ENCODE measurements at places on chromosomes 5 and 9.

DNA sequence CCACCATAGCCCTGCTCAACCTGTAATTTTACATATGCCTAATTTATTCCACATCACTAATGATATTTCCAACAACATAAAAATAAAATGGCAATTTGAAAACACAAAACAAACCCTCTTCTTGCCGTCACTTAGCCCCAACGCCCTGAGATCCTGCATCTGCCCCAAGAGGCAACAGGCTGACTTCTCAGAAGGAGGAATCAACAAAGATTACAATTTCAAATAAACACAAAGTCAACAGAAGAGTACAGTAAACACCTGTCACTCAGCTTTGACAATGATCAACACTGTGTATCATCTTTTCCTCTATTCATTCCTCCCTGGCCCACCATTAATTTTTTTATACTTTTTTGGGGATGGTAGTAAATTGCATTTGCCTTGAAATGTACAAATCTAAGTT is 19.8 kb downstream of the EPB41L4B start:
- no peak for DNase-seq

DNA sequence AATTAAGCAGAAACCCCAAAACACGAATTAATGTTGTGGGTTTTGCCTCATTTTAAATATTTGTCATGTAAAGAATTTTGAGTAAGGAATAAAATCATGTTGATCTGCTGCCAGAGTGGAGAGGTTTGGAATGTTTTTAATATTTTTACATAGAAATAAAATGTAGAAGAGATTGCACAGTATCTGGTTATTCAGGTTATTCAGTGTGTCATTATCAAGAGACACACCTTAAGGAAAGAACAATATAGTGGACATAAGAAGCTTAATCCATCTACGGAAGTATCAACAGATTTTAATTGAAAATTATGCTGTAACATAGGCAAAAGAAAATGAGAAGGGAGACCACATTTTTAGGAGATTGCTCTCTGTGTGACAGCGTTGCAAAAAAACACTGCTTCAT is 410.4 kb downstream of the MED10 start:
- no peak for DNase-seq

DNA sequence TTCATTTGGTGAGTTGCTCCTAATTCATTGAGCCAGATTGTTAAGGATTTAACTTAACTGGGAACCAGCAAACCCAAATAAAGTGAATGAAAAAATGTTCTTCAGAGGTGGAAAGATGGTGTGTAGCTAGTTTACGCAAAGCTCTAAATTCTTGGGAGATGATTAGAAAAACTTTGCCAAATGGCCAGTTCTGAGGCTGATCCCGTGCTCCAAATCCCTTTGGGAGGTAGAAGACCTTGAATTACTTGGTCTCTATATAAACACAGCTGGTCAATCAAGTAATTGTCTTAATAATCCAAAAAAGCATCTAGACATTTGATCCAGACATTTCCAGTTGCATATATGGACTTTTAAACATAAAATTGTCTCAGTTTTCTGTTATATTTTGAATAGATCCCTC is 11.4 kb downstream of the ACTL7B start:
- DNase-seq = no peak

DNA sequence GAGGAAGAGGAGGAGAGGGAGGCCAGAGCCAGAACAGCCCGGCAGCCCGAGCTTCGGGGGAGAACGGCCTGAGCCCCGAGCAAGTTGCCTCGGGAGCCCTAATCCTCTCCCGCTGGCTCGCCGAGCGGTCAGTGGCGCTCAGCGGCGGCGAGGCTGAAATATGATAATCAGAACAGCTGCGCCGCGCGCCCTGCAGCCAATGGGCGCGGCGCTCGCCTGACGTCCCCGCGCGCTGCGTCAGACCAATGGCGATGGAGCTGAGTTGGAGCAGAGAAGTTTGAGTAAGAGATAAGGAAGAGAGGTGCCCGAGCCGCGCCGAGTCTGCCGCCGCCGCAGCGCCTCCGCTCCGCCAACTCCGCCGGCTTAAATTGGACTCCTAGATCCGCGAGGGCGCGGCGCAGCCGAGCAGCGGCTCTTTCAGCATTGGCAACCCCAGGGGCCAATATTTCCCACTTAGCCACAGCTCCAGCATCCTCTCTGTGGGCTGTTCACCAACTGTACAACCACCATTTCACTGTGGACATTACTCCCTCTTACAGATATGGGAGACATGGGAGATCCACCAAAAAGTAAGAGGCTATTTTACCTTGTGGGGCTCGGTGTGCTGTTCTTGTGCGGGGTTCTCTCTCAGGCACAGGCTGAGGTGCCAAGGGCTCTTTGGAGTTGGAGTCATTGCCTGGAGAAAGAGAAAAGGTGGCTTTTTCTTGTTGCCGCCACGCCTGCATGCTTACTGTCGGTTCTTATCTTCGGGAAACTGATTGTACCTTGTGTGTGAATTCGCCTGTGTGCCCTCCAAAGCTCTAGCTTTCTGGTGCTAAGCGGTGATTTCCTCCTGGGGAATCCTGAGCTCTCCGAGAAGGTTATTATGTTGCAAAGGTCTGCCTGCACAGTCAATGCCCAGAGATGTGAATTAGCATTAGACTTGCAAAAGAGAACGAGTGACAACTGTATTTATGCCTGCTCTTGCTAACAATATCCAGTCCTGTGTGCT is at the start of gene ISL1:
TSS of gene ISL1 (plus strand) at position 318 of the 991 bp plus-strand sequence. CDS start at position 542, 224 bp downstream.
- DNase-seq = no peak

GRCh38 chr5:144017119-144017518 is 153.3 kb downstream of the YIPF5 start:
- no peak for DNase-seq

DNA sequence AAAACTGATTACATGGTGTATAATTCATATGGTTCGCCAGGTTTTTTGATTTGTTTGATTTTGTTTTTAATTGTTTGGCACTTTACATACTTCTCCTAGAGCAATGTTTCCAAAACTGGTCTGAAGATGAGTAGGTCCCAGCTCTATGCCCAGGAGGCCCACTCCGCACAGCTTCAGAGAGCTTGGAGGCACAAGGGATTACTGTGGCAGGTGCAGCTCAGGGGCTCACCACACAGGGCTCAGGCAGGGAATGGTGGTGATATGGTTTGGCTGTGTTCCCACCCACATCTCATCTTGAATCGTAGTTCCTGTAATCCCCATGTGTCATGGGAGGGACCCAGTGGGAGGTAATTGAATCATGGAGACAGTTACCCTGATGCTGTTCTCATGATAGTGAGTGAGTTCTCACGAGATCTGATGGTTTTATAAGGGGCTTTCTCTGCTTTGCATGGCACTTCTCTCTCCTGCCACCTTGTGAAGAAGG is 296.6 kb downstream of the MED10 start:
- no peak for DNase-seq

DNA sequence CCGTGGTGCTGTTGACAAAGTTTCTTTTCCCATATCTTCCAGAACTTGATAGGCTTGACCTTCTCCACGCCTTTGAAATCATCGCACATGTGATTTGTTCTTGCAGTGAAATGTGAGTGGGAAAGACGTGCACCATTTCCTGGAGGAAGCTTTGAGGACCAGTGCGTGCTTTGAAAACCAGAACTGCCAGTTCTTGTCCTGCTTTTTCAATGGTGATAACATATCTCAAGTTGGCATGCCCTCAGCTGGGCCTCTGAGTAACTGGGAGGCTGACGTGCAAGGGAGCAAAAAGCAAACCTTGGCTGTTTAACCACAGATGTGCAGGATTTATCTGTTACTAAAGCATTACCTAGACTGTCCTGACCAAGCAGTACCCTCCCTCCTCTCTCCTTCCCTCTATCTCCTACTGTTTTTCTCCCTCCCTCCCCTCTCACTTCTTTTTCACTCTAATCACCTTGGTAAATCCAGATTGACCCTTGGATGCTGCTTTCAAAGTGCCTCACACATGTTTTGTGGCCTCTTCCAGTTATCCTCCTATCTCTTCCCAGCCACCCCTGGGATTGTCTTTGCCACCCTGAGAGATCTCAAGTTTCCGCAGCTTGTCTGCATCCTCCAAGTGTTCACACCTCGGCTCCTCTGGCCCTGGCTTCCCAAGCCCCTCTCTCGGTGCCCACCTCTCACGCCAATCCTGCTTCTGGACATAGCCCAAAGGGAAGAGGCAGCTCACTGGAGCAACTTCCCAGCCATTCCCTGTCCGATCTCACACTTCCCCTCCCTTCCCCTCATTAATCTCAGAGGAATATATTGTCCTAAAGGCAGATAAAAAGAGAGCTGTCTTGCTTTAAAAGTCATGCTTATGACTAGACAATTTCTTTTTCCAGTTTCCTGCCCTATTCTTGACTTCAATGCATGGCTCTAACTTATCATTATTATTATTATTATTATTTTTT is 198.3 kb downstream of the ERCC6L2 start:
- DNase-seq = no peak

DNA sequence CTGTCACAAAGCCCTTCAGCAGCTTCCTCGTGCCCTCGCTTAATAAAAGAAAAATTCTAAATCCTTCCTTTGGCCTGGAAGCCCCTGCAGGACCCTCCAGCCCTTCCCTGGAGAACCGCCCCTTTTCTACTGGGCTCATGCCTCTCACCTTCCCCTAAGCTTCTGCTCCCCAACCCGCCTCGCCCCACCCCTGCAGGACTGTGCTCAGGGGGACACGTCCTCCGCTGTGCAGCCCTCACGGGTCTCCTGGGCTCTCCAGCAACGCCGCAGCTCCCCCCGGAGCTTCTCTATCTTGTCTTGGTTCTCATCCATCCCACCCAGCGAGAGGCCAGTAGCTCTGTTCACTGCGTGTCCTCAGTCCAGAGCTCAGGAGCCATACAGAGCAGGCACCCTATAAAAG is 65.6 kb upstream of the SARDH start:
- DNase-seq = no peak

- no peak for DNase-seq
These were observed 5.9 kb downstream of the GLDC start for GRCh38 chr9:6639622-6640021.

- no peak for DNase-seq
These were observed 758.6 kb upstream of the DMAC1 start for GRCh38 chr9:8558176-8558575.

GRCh38 chr5:179612577-179613459 is 10.7 kb downstream of the HNRNPH1 start:
- DNase-seq = no peak

- no peak for DNase-seq
These were observed 6.6 kb downstream of the SLC2A6 start for GRCh38 chr9:133472277-133472645.

- DNase-seq = no peak
These were observed 20.3 kb upstream of the TMEM171 start for GRCh38 chr5:73100109-73100508.

DNA sequence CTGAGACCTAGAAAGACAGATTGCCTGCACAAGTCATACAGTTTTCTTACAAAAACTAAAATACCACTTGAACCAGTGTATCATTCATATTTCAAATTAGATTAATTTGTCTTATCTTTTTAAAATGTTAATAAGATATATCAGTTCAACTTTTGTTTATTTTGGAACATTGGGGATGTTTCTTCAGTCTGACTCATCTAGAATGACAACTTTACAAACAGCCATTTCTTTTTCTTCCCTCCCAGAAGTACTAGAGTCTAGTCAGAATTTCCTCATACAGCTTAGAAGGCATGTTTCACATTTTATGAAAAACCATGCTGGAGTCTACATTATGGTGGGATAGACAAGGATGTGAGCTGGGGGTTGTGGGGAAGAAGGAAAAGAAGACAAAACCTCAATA is 262.5 kb downstream of the NFIB start:
- DNase-seq = no peak

DNA sequence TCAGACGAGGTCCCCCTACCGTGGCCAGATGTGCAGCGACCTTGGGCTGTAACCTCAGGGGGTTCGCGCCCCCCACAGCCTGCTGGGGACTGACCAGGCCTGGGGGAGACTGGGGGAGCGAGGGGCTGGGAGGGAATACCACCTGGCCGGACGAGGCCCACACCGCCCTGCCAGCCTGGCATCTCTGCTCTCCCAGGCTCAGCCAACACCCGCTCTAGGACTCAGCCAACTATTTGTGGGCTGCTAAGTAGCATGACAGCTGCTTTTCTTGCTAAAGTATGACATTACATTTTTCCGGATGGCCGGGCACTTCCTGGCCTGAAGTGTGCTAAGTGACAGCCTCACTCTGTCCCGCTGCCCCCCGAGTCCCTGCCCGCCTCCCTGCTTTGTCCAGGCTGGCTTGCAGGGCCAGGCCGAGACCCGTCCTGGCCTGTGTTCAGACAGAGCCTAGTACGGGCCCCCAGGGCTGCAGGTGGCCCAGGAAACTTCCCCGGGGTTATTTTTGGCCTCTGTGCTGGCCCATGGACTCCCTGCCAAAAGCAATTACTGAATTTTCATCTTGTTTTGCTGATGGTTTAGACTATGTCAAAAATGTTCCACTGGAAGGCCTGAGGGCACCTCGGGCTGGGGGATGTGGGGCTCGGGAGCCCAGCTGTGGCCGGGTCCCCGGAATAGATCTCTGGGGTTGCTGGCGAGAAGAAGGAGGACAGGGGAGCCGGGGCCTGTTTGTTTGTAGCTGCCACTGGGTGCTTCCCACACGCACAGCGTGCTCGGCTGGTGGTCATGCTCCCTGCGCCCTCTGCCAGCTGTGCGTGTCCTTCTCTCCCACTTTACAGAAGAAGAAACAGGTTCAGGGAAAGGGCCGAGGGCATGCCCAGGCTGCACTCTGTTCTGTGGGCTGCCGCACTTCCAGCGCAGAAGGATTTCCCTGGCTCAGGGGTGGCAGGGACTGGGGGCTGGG is 13.4 kb upstream of the SLC2A6 start:
- DNase-seq = no peak

GRCh38 chr9:129569502-129570449 is 51.1 kb downstream of the C9orf50 start:
- no peak for DNase-seq

GRCh38 chr5:176352116-176352878 is 9.3 kb downstream of the KIAA1191 start:
- DNase-seq = no peak

- DNase-seq = no peak
These were observed 169.0 kb downstream of the FBXL17 start for GRCh38 chr5:108212775-108213346.

DNA sequence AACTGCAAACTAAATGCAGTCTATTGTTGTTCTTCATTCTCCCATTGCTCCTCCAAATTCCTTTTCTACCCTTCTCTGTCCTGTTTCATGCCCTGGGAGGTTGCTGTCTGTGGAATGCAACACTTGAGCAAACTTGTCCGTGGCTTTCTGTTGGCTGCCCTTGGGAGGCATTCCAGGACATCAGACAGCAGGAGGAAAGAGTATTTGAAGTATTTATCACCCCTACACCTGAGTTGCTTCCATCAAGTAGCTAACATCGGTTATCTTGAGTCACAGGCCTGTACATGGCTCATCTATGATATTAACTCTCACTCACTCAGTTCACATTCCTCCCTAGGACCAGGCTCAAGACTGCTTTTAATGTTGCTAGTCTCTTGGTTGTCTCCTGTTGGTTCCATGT is 803.4 kb upstream of the CDH6 start:
- DNase-seq = no peak

- DNase-seq = no peak
These were observed 47.8 kb downstream of the PRLR start for GRCh38 chr5:35182486-35182885.

DNA sequence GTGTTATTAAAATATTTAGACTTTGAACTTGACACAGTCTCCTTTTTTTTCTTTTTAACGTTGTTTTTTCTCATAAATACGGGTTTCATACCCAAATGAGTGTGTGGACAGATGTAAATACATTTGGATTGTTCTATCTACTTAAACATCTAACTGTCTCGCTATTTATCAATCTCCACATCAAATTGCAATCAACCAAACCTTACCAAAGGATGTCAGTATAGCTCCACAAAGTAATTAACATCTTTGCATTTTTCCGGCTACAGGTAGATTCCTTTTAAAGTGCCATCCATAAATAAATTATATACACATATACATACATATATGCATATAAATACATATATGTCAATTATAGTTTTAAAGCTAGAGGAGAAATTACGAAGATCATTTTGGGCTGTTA is 705 bp upstream of the CDH10 start:
- no peak for DNase-seq
